ENCODE measurements at places on chromosomes 3 and 15.

- no peak for DNase-seq
Measured at GRCh38 chr3:168806871-168807270, 711.1 kb upstream of the GOLIM4 start.

DNA sequence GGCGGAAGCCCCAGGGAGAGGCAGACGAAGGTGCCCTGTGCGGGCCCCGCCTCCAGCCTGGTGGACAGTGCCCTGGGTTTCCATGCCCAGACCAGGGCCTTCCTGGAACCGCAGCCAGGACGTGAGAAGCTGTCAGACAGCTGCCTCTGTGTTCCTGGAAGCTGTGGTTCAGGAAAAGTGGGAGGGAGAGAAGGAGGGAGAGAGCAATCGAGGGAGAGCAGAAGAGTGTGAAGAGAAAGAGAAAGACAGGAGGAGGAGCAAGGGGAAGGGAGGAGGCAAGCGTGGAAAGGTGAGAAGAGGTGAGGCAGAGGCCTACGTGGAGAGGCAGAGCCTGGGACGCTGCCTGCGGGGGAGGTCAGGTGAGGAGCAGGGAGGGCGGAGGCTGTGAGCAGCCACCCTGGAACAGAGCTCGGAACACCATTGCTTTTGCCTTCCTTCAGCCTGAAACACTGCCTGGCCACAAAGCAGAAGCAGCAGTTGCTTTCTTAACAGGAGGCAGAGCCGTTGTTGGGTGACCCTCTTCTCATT, 18.6 kb downstream of the ZDHHC19 start:
- peak; percentile 58 for DNase-seq

DNA sequence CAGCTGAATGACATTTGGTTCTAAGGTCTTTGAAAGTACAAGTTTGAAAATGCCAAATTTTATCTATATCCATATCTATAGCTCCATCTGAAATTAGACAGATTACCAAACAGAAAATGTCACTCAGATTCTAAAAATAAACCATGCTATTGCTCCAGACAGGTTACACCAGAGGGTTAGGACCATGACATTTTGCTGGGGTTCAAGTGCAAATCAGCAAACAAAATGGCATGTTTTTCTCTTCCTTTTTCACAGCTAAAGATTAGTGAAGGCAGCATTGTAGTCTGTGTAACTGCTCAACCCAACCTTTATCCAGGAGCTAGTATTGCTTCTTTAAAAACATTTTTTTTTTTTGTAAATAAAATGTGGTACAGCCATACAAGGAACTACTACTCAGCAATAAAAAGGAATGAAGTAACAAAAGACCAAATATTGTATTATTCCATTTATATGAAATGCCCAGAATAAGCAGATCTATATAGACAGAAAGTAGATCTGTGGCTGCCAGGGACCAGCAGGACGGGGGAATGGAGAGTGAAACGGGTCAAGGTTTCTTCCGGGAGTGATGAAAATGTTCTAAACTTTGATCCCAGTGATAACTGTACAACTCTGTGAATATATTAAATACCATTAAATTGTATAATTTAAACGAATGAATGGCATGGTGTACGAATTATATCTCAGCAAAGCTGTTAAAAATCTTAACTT, 18.2 kb downstream of the VGLL4 start:
- DNase-seq: no peak

- DNase-seq: no peak
Measured at GRCh38 chr15:95594496-95594895, 736.0 kb upstream of the NR2F2 start.

GRCh38 chr3:3464131-3464530, 284.6 kb upstream of the CRBN start:
- no peak for DNase-seq

GRCh38 chr3:178969004-178969700, 102.5 kb downstream of the ZMAT3 start:
- no peak for DNase-seq

- DNase-seq: no peak
Measured at GRCh38 chr3:101867511-101867910, 18.2 kb downstream of the NFKBIZ start.

DNA sequence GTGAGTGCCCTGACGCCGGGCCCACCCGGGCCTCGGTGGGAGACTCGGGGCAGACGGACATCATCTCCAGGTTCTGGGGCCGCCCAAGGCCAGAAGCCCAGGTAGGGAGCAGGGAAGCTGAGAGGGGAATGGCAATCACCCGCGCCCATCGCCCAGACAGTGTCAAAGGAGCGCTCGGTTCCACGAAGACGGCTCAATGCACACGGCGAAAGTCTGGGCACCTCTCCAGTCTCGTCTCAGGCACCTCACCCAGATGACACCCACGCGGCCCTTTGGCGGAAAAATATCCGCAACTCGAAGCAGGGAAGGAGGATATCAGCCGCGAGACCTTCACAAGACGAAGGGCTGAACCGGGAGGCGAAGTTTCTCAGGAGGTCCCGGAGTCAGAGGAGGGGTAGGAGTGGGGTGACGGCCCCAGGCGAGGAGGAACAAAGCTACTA, 916 bp downstream of the IL17RD start:
- peak; percentile 60 for DNase-seq

DNA sequence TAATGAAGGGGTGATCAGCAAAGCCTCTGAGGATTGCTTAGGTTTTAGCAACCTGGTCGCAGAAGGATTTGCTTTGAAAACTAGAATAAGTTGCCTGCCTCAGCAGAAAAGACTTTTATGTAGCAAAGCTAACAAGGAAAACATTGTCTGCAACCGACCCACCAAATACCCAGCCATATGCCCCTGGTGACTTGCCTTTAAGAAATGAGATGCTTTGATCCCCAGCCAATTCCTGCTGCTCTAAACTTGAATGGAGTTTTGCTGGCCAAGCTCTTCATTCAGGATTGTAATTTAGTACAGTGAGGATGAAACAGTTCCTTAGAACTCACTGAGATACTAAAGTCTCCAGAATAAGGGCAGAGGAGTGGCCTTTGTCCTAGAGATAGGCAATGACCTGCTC, 139.8 kb upstream of the PROK2 start:
- no peak for DNase-seq

- DNase-seq: no peak
Measured at GRCh38 chr15:66830823-66831222, 128.8 kb downstream of the SMAD6 start.

DNA sequence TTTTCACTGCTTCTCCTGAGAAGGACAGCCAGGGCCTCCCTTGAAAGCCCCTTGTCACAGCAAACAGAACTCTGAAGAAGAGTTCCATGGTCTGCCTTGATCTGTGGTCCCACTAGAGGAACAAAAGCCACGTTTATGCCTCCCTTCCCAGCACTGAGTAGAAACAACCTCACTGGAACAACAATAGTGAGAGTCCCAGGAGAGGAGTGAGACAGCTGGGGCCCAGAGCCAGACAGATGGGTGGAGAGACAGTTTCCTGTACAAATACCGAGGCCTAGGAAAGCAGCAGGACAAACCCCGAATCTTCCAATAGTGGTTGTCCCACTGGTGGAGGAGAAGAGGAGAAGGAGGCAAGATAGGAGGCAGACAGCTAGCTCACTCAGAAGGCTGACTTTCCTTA, 106.1 kb downstream of the WDR76 start:
- no peak for DNase-seq

- no peak for DNase-seq
Measured at GRCh38 chr15:73078722-73079121, 26.5 kb downstream of the NEO1 start.

DNA sequence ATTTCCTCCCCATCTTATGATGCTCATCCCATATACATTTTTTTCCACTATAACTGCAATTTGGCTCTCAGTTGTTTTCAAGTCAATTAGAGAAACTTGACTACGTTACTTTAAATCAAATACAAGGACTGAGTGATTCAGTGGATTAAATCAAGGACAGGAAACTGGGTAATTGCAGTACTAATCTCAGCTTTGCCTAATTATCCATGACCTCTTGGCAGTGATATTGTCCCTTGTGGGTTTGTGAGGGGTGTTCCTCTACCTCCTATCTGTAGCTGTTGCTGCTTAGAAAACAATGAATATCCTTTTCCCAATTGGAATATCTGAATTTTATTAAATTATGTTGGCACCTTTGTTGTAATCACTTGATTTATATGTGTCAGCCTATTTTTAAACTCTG, 79.4 kb downstream of the ZPLD1 start:
- DNase-seq: no peak

DNA sequence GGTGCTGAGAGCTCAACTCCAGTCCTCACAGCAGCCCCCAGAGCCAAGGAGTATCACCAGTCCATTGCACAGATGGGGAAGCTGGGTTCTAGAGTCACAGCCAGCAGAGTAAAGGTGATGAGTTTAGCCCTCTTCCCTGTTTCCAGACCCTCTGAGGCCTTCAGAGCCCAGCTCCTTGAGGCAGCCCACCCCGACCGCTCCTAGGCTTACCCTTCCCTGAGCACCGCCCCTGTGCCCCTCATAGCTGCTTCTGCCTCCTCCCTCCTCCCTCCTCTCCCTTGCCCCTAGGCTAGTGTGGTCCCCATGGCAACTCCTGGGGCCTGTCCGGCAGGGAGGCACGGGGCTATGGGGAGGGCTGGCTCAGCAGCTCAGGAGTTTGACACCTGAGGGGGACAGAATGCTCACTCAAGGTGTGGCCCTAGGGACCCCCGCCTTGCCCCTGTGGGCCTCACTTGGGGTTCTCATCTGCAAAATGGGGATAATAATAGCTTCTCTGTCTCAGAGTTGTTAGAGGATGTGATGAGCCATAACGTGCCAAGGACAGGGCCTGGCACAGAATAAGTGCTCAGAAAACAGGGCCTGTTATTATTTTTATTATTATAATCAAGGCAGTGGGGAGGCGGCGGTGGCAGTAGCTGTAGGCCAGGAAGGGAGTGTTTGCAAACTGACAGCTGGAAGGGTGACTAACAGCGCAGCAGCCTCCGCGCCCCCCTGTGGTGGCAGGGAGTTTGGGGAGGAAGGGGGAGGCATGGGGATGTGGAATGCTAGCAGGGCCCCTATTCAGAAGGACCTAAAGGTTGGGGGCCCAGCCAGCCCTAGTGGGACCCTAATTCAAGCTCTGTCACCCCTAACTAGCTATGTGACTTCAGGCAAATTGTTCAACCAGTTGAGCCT, 11.5 kb downstream of the CSK start:
- peak; percentile 86 for DNase-seq

DNA sequence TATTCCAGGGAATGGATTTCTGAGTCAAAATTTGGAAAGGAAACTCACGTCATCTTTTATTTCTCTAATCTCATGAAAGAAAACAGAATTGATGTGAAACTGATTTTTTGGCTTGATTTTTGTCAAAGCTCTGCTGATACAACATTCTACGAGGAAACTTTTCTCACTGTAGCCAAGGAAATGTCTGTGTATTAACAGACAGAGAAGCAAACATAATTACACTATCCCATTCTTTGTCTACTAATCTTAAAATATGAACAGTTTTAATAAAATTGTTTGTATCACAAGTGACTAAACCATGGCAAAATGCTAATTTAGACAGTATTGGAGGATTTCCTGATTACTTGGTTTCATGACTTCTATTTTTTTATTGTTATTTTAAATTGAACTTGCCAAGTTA, 1437.0 kb downstream of the OTOL1 start:
- DNase-seq: no peak

- DNase-seq: no peak
Measured at GRCh38 chr3:128470134-128470899, 3.6 kb upstream of the DNAJB8 start.

DNA sequence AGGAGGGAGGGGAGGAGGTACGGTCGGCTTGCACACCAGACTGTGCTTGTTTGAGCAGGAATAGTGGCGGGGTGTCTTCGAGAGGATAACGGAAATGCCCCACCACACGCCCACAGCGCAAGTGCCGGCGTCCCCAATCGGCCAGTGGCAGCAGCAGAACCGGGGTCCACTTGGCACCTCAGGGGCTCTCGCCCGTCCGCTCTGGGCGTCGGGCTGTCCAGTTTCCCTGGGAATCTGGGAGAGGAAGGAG, 53.7 kb downstream of the CCDC54 start:
- peak; percentile 60 for DNase-seq

GRCh38 chr15:45179221-45179985, 8.4 kb downstream of the SHF start:
- peak; percentile 68 for DNase-seq

DNA sequence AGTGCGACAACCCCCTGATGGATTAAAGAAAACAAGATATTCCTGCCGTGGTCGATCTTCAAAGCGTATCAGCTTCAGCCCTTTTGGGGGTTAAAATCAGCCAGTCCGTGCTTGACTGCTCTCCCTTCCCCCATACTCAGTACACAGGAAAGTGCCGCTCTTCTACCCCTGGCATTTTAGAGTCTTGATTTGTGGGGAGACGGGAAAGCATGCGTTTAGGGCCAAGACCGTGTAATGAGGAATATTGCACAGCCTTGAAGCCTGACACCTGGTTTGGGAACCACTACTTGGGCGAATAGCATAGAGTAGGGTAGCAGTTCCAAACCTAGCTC, 540 bp upstream of the EDC3 start:
- DNase-seq: no peak

DNA sequence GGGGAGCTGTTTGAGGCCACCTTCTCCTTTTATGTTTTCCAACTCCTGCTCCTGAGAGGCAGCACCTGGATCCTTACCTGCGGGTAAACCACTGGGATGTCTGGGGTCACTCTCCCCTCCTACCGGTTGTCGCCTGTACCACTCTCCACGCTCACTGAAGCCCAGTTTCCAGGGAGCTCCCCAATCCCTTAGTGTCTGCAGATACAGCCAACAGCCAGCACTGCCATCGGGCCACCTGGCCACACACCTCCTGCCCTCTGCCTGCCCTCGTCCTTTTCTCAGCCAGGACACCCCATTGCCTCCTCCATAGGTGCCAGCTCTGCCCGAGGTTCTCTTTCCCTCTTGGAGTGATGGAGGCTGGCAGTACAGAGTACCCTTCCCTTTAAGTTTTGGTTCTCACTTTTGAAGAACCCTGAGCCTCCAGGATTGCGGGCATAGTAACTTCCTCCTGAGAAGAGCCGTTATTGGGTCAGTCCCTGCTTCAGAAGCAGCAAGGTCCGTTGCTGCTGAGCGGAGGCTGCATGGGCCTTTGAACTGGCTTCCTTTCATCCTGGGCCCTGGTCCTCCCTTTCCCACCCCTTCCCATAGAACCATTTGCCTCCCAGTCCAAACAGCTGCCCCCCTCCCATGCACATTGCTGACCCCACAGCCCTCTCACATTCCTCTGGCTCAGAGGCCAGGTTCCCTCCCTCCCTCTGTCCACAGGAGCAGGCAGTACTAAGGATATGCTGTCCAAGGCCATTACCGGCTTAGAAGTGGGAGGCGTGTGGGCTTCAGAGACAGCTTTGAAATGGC, 30.9 kb downstream of the ARNT2 start:
- no peak for DNase-seq

DNA sequence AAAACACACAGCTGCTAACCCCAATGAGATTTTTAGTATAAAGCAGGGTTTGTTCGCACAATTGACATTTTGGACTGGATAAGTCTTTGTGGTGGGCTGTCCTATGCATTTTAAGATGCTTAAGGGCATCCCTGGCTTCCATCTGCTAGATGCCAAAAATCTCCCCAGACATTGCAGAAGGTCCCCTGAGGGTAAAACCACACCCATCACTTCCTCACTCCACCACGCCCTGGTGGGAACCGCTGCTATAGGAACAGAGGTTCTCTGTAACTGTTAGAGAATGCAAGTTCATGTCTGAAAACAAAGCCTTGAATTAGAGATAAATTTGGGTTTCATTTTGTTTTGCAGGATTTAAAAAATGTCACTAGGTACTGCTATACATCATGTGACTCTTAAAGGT, 67.7 kb downstream of the ARHGEF26 start:
- DNase-seq: no peak

- peak; percentile 31 for DNase-seq
Measured at GRCh38 chr3:127750226-127751031, 71.9 kb downstream of the MGLL start.
